Cerebellar nuclear complex (tissue), 1 donor: ENCODE measurements at places on chromosomes 4 and X.

GRCh38 chr4:15936495-15936894 lies 2.0 kb downstream of the FGFBP1 start:
- no peak for DNase-seq

- no peak for DNase-seq
Measured at GRCh38 chrX:137052643-137053235, 18.9 kb upstream of the GPR101 start.

DNA sequence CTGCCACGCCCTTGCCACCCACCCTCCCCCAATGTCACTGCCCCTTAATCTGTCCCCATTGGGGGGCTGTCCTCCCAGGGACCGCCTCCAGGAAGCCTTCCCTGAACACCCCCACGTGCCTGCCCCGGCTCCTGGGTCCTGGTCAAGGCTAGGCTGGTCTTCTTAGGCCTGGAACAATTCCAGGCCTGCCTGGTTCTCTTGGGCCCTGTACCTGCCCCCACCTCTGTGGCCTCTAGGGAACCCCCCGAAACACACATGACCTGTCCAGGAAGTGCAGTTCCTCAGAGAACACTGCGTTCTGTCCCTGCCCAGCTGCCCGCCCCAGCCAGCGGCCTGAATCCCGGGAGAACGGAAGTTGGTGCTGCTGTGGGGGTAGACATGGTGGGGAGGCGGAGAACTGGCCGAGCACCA lies 5.1 kb downstream of the MXD4 start:
- no peak for DNase-seq

DNA sequence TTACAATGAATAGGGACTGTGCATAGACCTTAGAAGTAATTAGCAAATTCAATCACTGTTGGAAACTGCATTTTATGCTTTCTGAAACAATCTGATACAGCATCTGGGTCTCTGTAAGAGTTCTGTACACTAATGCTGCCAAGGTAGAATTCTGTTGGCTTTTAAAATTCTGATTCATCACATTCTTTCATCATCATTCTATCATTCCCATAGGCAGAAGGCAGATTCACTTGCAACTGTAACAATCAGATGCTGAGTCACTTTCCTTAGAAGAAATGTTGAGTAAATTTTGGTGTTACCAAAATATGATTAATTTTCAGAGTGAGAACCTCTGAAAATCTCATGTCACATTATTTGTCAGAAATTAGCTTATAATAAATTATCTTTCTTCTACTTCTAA lies 267.2 kb downstream of the MAPK10 start:
- DNase-seq = no peak

GRCh38 chrX:151184705-151185104 lies 8.3 kb downstream of the GPR50 start:
- DNase-seq = no peak

GRCh38 chr4:85675076-85676049 lies 200.4 kb downstream of the ARHGAP24 start:
- DNase-seq = no peak

DNA sequence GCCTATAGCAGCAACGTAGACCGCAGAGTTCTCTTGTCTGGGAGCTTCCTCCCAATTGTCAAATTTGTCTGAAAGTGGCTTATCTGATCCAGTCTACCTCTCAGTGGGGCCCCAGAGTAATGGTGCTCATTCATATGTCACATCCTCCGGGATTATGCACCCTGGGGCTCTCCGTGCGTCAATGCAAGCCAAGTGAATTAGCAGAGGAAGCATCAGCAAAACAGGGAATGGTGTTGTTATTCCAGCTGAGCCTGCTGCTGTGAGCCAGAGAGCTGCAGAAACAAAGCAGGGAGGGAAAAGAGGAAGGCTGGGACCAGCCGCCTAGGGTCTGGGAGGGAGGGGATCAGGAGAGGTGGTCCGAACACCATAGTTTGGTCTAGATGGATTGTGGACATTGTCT lies 95.2 kb downstream of the CLNK start:
- DNase-seq = no peak

DNA sequence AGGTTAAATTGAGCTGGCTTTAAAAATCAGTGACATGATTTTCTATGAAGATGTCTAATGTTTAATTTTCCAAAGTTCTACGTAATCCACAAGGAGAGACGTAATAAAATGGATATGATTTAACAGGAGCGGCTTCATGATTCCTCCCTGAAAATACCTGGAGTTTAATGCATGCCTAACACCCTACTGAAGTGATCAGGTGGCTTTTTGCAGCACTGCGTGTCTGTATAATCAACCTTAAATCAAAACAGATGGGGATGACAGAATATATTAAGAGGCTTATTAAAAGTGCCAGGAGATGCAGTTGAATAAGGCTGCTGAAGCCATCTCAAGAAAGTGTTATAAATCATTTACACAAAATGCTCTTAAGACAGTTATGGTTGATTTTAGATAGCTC lies 112.4 kb upstream of the TLR3 start:
- DNase-seq = no peak

GRCh38 chr4:186724864-186725468 lies 1.3 kb upstream of the FAT1 start:
- DNase-seq = no peak

- no peak for DNase-seq
Measured at GRCh38 chrX:155028877-155029291, 2.2 kb downstream of the FUNDC2 start.
